ENCODE measurements at places on chromosomes 1 and 21.

GRCh38 chr1:231315887-231316286 is 21.8 kb downstream of the EXOC8 start:
- peak; percentile 83 for DNase-seq

DNA sequence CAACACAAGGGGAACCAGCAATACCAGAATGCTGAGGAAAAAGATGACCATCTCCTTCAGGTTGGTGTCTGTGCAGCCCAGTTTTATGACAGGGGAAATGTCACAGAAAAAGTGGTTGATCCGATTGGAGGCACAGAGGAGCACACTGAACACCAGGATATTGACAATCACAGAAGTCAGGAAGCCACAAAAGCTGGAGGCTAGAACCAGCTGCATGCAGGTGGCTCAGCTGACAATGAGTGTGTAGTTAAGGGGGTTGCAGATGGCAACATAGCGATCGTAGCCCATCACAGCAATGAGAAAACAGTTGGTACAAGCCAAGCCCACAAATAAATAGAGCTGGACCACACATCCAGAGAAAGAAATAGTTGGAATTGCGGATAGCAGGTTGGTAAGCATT is 16.3 kb upstream of the OR10K1 start:
- DNase-seq: no peak

- no peak for DNase-seq
These were observed 6.7 kb downstream of the CLCNKB start for GRCh38 chr1:16050328-16050727.

GRCh38 chr1:18747671-18748070 is 111.8 kb downstream of the TAS1R2 start:
- no peak for DNase-seq

- DNase-seq: no peak
These were observed 301.7 kb downstream of the NTNG1 start for GRCh38 chr1:107442551-107442950.

GRCh38 chr1:115240297-115240696 is 97.8 kb downstream of the NGF start:
- DNase-seq: no peak

DNA sequence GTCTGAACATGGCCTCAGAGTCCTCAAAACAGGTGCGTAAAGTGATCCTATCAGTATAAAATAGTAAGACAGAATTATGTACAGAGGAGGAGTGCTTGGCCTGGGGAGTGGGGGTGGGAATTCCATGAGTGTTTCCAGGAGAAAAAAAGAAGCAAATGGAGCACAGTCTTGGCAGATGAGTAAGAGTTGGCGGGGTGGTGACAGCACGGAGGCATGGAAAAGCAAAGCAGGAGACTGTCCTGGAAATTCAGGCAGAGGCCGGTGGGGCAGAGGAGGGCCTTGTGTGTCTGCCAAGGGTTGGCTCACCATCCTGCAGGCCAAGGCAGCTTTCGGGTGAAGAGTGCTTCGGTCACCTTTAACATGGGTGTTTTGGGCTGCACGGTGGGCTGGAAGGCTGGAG is 63.4 kb downstream of the OPTC start:
- DNase-seq: no peak

DNA sequence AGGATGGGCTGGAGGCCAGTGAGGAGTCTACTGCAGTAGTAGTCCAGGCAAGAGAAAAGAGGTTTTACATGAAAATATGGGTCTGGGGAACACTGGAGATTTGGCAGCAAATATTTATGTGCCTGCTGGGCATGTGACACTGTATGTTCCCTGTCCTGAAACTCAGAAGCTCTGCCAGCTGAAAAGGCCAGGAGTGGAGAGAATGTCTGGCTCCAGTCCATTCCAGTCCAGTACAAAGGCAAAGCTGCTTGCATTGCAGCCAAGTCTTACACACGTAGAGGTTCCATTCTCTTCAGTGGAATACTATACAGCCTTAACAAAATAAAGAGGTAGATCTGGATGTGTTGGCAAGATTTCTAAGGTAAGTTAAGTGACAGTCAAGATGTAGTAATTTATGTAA is 7.5 kb upstream of the YBX1 start:
- no peak for DNase-seq

DNA sequence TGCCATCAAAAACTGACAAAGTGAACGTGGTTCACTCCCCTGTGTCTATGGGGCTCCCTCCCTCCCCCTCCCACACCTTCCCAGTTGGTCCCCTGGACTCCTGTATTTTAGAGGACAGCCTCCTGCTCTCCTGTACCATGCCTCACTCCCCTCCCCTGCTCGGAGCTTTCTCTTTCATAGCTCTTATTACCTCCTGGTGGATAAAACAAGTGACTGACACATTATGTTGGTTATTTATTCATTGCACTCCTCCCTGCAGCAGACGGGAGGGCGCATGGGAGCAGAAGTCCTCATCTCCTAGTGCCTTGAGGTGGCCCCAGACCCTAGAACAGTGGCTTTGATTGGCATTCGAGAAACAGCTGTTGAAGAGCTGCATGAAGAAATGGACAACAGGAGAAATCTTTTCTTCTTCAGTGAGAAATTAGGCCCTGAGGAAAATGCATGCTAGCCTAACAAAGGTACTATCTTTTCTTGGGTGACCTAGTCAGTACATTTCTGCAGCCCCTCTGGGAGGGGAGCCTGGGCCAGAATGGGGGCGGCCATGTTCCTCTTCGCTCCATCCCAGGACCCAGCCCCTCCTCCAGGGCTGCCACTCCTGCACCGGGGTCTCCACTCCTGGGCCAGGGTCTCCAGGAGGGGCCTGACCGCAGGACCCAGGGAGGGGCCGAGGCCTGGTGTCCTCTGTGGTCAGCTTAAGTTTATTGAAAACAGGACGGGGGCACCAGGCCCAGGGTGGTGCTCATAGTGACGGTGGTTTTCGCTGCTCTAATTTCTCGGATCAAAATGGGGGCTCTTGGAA is 1.2 kb upstream of the TFF1 start:
- no peak for DNase-seq

DNA sequence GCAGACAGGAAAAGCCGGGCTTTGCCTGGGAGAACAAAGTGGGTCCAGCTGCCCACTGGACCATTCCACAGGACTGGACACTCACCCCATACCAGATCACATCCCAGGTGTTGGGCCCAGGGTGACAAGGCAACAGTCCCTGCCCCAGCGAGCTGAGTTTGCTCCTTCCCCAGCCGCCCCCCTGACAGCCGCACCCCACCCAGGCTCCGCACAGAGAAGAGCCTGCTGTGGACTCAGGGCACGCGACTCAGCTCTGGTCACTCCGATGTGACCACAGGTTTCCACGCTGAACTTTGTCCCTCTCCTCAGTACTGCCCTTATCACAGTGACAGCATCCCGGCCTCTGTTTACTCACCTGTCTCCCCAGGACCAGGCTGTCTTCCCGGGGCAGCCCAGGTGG is 1.2 kb downstream of the BMP8B start:
- DNase-seq: no peak

DNA sequence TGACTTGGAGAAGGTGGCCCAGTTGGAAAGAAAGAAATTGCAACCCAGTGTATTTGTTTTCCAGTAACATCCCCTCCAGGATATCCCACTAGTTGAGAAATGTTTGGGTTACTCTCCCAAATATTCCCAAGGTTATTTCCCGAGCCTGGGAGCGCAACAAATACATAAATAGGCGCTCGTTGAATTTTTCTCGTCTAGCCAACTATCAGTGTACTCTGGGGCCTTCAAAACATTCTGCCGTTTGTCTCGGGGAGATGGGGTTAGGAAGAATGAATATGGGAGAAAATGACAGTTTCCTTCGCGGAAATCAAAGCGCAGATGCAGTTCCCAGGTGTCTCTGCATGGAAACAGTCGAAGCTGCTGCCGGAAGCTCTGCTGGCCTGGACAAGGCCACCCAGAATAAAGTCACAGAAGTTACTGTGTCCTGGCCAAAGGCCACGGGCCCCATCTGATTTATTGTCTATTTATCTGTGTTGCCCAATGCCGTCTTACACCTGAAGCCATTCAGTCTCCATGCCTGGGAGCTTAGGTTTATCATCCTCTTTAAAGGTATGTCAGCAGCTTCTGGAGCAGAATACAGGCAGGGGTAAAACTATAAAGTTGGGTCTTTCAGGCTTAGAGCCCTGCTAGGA is 1.0 kb downstream of the C1orf115 start:
- DNase-seq: no peak

DNA sequence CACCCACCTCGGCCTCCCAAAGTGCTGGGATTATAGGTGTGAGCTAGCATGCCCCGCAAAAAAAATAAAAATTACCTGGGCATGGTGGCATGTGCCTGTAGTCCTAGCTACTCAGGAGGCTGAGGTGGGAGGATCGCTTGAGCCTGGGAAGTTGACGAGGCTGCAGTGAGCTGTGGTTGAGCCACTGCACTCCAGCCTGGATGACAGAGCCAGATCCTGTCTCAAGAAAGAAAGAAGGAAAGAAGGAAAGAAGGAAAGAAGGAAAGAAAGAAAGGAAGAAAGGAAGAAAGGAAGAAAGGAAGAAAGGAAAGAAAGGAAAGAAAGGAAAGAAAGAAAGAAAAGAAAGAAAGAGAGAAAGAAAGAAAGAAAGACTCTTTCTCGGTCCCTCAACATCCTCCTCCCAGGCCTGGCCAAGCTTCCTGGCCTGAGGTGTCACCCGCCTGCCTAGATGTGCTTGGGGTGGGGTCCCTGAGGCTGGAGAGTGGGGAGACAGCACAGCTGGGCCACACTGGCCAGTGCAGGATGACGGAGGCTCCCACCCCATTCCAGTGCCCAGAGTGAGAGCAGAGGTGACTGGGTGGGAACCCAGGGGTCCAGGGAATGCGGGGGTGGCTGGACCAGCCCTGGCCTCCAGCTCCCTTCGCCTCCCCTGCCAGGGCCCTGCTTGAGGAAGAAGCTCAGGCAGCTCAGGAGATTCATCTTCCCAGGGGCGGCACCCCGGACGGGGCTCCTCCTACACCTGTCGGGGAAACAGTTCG is 10.2 kb upstream of the GNB1 start:
- no peak for DNase-seq

DNA sequence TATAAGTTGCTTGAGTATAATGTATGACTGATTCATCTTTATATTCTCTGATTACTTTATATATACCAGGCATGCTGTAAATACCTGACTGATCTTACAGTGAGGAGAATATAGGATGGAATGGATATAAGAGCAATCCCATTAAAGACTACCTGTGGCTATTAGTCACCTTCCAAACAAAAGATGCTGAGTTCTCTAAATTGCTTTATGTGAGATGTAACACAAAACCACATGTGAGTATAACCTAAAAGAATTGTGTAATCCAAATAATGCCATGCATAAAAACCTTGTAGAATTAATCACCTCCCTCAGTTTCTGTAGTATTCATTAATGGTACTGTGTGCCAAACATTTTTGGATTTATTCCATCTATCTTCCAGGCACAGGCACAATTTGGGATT is 134.6 kb upstream of the LRRC7 start:
- no peak for DNase-seq

GRCh38 chr1:66562561-66562960 is 28.6 kb downstream of the SGIP1 start:
- DNase-seq: no peak

DNA sequence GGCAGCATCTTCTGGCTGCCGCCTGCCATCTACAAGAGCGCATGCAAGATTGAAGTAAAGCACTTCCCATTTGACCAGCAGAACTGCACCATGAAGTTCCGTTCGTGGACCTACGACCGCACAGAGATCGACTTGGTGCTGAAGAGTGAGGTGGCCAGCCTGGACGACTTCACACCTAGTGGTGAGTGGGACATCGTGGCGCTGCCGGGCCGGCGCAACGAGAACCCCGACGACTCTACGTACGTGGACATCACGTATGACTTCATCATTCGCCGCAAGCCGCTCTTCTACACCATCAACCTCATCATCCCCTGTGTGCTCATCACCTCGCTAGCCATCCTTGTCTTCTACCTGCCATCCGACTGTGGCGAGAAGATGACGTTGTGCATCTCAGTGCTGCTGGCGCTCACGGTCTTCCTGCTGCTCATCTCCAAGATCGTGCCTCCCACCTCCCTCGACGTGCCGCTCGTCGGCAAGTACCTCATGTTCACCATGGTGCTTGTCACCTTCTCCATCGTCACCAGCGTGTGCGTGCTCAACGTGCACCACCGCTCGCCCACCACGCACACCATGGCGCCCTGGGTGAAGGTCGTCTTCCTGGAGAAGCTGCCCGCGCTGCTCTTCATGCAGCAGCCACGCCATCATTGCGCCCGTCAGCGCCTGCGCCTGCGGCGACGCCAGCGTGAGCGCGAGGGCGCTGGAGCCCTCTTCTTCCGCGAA is 3.8 kb downstream of the CHRNB2 start:
- no peak for DNase-seq

GRCh38 chr1:231828182-231828920 is 201.8 kb downstream of the DISC1 start:
- no peak for DNase-seq

DNA sequence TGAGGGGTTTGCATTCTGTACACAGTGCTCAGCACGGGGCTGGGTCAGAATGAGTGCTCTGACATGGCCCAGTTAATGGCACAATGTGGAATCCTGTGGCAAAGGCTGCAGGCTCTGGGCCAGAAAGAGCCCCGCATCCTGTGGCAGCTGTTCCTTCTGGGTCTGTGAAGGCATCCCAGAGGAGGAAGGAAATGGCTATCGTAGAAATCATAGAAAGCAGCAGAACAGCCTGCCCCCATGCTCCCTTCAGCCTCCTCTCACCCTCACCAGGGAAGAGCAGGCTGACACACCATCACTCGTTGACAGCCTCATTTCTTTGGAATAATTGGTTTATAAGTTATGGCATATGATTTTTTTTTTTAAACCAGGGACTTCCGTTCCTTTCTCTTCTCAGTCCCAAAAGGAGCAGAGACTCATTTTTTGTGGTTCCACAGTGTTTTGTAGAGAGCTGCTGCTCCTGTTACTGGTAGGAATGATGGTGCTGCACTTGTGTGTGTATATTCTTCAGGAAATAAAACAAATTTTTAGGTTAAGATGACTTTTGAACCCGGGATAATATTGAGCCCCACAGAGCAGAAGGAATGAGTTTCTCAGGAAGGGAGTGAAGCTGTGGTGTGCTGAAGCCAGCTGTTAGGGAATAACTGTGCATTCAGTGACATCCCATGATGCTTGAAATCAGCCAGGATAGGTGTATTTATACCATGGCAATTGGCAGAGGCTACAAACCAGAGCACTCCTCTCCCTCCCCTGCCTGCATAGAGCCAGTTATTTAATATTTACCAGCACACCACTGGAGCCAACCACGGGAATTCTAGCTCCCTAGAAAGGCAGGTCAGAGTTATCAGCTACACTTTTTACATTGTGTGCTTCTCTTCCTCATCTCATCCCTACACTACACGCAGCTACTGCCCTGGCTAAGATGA is 32.0 kb downstream of the PLXNA2 start:
- DNase-seq: no peak

DNA sequence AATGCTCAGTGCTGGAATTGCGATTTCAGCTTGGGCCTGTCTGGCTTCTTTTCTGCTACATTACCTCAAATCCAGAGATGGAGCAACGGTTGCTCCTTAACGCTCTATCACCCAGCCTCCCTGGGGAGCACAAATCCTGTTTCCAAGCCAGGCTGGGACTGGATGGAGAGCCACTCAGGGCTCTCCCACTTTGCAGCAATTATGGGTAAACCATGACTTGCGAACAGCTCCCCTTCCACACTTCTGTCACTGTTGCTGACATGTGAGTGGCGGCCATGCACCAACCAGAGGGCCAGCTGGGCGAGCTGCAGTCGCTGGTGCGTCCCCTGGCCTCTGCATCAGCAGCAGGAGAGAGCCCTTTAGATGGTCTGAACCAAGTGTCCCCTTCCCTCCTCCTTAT is 65.1 kb upstream of the RAB4A start:
- no peak for DNase-seq

GRCh38 chr21:41425954-41426675 is at the start of gene MX1:
TSS of gene MX1 (plus strand) at chr21:41426239. CDS start at chr21:41432071, 5,832 bp downstream.
- no peak for DNase-seq

- DNase-seq: no peak
These were observed 44.1 kb downstream of the ASH1L start for GRCh38 chr1:155518484-155518883.

GRCh38 chr1:65360648-65361047 is 51.3 kb downstream of the DNAJC6 start:
- DNase-seq: no peak
